ENCODE measurements at places on chromosomes 16 and 17.

- no peak for DNase-seq
These were observed 6.9 kb downstream of the MT1X start for GRCh38 chr16:56689171-56689570.

DNA sequence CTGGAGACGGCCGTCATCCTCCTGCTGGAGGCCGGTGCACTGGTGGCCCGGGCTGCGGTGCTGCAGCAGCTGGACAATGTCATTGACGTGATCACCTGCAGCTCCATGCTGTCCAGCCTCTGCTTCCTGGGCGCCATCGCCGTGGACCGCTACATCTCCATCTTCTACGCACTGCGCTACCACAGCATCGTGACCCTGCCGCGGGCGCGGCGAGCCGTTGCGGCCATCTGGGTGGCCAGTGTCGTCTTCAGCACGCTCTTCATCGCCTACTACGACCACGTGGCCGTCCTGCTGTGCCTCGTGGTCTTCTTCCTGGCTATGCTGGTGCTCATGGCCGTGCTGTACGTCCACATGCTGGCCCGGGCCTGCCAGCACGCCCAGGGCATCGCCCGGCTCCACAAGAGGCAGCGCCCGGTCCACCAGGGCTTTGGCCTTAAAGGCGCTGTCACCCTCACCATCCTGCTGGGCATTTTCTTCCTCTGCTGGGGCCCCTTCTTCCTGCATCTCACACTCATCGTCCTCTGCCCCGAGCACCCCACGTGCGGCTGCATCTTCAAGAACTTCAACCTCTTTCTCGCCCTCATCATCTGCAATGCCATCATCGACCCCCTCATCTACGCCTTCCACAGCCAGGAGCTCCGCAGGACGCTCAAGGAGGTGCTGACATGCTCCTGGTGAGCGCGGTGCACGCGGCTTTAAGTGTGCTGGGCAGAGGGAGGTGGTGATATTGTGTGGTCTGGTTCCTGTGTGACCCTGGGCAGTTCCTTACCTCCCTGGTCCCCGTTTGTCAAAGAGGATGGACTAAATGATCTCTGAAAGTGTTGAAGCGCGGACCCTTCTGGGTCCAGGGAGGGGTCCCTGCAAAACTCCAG, 1.1 kb downstream of the MC1R start:
- DNase-seq = no peak

DNA sequence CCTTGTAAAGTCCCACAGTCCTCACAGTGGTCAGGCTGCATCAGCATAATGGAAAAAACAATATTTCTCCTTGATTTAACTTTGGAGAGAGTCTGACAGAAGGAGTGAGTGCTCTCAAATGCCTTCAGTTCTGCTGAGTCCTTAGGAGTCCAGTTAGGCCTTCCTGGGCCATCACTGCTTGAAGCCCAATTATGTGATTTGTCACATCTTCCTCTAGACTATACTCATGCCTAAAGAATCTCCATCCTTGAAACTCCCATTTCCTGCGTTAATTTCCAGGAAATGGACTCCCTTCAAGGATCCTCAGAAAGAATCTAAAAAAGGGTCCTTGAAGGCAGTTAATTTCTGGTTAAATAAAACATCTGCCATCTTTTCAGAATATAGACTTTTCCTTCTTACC, 52.8 kb downstream of the SLFN5 start:
- no peak for DNase-seq

DNA sequence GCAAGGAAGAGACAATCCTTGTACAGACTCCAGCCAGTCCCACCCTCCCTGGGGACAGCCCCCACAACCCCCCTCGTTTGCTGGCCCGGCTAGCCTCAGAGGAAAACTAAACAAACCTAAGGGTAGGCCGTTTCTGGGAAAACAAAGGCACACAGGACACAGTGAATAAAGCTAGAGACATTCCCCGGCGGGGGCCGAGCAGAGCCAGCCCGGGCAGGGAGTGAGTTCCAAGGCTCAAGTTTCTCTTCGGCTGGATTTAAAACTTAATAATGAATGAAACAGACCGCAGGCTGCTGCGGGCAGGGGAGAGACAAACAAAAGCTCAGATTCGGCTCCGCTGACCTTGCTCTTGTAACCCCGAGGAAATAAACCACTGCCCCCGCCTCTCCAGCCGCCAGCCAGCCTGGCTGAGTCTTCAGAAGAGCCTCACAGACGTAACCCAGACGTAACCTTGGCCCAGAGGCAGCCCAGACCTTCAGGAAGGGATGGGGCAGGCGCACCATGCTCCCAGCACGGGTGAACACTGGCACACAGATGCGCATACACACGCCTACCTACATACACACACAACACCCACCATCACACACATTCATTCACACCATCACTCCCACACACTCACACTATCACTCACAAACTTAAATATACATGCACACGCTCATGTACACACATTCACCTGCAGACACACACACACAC, 216.0 kb downstream of the ZNF423 start:
- no peak for DNase-seq

GRCh38 chr17:30450125-30451027, 26.8 kb upstream of the GOSR1 start:
- DNase-seq = no peak

DNA sequence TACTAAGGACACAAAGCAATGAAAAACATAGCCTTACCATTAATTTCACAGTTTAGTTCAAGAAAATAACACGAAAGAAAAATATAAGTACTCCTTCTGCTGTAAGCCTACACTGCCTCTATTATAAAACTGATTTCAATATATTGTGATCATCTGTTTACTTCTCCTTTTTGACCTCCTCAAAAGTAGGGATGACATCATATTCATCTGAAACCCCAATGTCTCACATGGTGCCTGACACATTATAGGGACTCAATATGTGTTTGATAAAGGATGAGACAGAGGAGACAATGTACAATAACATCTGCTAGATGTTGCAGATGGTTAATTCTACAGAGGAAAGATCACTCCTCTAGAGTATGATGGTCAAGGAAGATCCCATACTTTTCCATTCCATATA, 118.4 kb upstream of the NOG start:
- DNase-seq = no peak

DNA sequence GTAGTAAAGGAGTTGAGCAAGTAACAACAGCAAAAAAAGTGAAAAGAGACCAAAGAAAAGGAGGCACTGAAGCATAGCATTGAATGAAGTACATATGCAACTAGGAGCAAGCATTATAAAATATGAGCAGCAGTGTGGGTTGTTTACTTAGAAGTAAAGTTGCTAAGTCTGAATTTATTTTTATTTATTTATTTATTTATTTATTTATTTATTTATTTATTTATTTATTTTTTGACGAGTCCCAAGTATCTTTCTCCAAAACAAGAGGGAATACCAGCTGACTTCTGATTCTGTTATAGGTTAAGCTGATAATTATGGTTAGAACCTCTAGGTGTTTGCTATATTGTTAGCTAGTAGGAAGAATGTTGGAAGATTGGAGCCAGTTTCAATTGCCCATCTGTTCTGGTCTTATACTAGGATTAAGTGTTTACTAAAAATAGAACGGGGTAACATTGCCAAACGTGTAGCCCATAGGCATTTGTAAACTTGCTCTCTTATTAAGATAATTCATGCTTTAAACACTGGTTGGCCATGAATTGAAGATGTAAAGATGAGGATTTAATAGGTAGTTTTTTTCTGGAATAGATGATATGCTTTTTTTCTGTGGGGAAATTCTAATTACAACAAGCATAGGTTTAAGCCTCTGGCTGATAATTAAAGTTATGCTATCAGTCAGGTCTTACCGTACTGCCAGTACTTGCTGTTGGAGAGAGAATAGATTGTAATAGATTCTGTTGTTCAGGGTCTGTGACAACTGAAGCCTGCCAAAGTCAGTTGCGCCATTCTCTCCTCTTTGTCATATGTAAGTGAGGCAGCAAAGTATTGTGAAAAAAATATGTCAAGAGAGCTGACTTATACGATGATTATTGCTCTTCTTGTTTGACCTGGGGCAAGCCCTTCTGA, 66.7 kb downstream of the PPM1E start:
- no peak for DNase-seq

DNA sequence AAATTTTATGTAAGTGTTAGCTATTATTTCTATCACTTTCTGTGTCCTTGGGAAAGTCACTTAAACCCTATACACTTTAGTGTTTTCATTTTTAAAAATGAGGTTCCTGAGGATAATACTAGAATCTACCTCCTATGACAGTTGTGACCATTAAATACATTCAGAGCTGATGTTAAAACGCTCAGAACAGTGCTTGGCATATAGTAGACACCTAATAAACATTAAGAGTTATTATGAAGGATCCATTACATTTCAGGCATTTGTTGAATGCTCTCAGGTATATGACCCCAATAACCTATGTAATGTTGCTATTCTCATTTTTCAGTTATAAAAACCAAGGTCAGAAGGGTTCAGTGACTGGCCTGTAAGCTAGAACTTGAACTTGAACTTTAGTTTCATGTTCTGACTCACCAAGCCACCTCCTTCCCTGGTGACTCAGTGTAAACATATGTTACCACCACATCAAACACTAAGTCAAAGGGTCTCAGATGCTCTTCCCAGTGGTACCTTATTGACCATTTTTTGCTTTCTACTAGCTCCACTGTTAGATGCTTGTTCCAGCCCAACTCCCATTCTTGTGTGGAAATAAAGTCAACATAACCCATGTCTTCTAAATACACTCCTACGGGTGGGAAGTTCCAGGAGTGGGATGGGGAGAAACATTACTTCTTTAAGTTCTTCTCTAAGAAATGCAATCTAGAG, 47.6 kb downstream of the HSD17B2 start:
- no peak for DNase-seq

GRCh38 chr16:28875134-28876018, 2.9 kb upstream of the ATP2A1 start:
- DNase-seq = no peak

DNA sequence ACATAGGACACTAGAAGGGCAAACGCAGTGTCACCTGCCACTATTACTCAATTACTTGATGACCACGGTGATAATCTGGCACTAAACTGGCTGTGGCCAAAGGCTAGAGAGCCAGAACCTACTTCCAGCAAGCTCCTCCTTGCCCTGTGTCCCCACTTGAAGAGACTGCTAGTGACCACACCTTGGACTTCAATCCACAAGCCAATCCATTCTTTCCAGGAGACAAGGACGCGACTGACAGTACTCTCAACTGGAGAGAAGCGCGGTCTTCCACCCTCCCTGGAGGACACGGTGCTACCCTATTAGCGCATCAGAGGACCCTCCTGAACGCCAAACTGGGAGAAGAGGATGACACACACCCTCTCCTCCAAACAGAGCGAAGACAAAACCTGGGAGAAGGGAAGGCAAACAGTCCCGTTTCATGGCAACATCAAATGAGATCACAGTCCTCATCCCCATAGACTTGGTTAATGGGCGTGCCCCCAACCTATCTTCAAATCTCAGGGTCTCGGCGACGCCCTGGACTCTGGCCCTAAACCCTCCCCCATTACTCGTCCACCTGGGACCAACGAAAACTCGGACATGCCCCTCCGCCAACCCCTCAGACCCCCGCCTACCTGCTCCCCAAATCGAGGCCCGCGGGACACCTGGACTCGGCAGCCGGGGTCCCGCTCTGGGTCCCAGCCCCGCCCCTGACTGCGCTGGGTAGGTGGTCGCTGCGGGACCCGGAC, 508 bp downstream of the FLCN start:
- DNase-seq = no peak

- no peak for DNase-seq
These were observed 14.4 kb upstream of the CLEC18A start for GRCh38 chr16:69936751-69937211.

GRCh38 chr16:2764718-2765117, 12.3 kb downstream of the SRRM2 start:
- no peak for DNase-seq

- DNase-seq = no peak
These were observed 21.3 kb upstream of the HOXB13 start for GRCh38 chr17:48749621-48750553.

GRCh38 chr17:2385240-2386210, 15.3 kb downstream of the MNT start:
- DNase-seq = no peak

GRCh38 chr16:49473131-49473530, 99.5 kb downstream of the C16orf78 start:
- no peak for DNase-seq

GRCh38 chr17:27567563-27567859, 63.5 kb upstream of the LGALS9 start:
- no peak for DNase-seq

DNA sequence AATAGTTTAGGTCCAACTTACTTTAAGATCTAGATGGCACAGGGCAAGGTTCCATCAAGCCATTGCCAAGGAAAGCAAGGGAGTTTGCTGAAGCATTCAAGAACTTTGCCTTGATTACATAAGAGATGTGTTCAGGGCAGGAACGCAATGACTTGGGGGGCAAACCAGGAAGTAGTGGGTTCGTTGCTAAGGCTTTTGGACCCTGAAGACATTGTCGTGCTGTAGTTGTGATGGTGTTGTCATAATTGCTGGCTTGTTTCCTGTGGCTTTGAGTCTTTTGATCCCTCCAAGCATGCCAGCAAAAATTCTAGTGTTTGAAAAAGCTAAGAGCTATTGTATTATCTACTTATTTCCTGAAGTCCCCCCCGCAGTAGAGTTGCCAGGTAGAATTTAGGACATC, 70.7 kb upstream of the HNF1B start:
- DNase-seq = no peak

- no peak for DNase-seq
These were observed 222.6 kb upstream of the CPHXL start for GRCh38 chr16:75948886-75949285.

DNA sequence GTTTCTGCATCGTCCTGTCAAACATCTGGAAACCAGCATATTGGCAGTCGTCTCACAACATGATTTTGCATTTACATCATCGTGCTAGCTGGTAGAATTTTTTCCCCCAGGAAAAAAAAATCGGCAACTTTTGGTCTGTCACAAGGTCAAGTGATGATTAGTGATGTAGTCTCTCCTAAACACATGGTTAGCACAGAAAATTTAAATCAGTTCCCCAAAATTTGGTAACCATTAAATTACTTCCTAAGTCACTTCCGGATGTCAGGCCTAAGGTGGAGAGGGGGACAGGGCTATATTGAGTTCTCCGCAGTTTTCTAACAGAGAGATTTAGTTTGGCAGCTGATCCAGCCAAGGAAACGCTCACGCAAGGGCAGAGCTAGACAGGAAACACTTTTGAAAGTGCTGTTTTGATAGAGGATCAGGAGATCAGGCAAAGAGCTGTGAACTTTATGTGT, 271.0 kb upstream of the TBX2 start:
- DNase-seq = no peak

GRCh38 chr17:49691677-49692191, 13.8 kb upstream of the SPOP start:
- no peak for DNase-seq

- DNase-seq = no peak
These were observed 23.0 kb upstream of the CDR2 start for GRCh38 chr16:22397464-22397863.

GRCh38 chr16:30694926-30695693, 3.9 kb upstream of the SRCAP start:
- no peak for DNase-seq

GRCh38 chr16:86576591-86577313, 1.6 kb upstream of the FOXL1 start:
- DNase-seq = no peak

Measured in activated naive CD8-positive, alpha-beta T cell treated with anti-CD3 and anti-CD28 coated beads, Interleukin-2, amount 50 U/mL, for 16 hours (primary cell).